Activated T-cell treated with anti-CD3 and anti-CD28 coated beads for 24 hours (primary cell): ENCODE measurements at places on chromosomes 1 and 21.

GRCh38 chr1:43488165-43488564 lies 34.4 kb upstream of the HYI start:
- no peak for DNase-seq

GRCh38 chr1:5961601-5962000 lies 30.6 kb downstream of the NPHP4 start:
- no peak for DNase-seq

DNA sequence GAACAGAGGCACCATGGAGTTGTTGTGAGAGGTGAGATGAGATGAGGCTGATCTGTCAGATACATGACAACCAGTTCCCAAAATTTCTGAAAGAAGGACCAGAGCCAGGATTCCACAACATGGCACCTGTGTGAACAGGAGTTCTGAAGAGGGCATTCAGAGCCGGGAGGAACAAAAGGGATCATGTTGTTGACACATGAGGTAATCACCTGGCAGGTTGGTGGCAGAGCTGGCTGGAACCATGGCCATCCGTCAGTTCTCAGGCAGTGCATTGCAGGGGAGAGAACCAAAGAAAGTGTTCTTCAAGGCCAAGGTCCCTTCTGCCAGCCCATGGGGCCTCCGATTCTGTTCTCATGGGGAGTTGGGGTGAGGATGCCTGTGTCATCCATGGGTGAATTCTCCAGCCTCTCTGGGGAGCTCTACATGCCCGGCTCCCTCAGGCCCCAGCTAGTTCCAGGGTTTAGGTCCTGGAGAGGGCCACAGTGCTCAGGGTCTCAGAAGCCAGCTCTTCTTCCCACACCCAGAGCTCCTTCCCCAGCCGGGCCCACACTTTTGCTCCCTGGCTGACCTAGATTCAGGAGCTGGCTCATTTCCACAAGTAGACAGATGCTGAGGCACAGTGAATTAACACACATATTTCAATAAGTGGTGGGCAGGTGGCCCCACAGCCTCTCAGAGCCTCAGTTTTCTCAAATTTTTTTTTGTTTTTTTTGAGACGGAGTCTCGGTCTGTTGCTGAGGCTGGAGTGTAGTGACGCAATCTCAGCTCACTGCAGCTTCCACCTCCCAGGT lies 49.1 kb upstream of the CTPS1 start:
- no peak for DNase-seq

DNA sequence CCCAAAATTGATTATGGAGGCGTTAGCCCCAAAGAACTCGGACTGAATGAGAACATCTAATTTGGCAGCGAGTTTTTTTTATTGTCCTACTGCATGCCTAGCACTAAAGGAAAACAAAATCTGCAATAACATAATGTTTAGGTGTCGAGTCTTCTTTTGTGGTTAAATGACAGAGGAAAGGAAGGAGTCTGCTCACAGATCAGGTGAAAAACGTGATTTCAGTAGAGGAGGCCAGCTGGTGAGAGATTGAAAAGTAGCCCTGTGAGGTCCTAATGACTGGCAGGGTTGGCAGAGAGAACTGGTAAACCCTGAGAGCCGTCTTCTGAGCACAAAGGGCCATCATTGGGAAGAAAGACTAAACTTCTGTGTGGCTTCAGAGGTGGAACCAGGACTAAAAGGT lies 24.2 kb downstream of the WDTC1 start:
- DNase-seq, result no peak

DNA sequence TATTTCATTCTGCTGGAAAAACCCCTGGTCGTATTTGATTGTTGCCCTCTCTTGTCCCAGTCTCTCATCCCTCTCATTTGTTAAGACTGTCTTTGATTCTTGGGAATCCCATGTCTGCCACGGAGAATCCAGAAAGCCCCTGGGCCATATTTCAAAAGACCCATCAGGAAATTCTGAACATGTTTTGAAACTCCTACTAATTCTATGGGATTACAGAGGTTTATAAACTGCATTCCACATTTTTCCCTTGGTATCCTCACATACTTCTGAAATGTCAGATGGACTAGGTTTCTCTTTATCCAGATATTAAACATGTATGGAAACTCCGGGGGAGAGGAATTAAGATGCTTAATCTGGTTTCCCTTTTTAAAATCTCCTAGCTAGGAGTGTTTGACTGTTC lies 80.0 kb downstream of the HUNK start:
- DNase-seq, result no peak

GRCh38 chr1:8342325-8342724 lies 24.4 kb downstream of the SLC45A1 start:
- no peak for DNase-seq

GRCh38 chr1:207084701-207085180 lies 3.9 kb upstream of the C4BPB start:
- peak; percentile 41 for DNase-seq

GRCh38 chr1:17196496-17197185 lies 8.3 kb upstream of the PADI1 start:
- DNase-seq, result no peak

DNA sequence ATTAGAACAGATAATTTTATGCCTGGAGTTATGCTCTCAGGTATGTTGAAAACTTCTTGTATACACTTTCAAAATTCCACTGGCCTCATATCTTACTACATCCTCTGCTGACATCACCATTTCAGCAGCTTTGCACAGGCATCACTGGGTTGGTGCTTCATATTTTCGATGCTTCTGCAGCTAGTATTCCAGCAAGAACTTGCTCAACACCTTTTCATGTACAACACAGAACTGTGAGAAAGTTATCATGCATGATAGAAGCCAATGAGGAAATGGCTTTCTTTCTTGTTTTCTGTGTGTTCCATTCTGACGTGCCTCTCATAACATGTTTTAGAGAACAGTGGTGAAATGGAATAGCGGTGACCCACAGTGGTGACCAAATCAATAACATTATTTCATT lies 5.1 kb upstream of the GBP5 start:
- DNase-seq, result no peak

GRCh38 chr1:15020943-15021745 lies 132.4 kb upstream of the TMEM51 start:
- DNase-seq, result no peak

- DNase-seq, result no peak
These were observed 73.7 kb downstream of the URB2 start for GRCh38 chr1:229699613-229700267.

DNA sequence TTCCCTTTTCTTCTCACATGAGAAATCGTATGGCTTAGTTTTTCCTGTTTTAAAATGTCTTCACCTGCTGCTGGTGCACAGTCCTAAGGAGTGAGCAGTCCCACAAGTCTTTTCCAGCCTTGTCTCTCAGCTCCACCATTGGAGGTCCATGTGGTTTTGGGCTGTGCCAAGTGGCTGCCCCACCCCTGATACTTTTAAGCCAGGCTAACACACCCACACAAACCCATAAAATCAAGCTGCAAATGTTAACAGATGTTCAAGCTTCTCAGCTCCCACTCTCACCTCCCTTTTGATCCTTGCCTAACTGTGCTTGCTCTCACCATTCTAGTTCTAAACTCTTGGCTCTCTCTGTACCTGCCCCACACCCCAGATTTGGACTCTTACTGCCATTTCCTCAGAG lies 74.5 kb upstream of the COL24A1 start:
- no peak for DNase-seq

DNA sequence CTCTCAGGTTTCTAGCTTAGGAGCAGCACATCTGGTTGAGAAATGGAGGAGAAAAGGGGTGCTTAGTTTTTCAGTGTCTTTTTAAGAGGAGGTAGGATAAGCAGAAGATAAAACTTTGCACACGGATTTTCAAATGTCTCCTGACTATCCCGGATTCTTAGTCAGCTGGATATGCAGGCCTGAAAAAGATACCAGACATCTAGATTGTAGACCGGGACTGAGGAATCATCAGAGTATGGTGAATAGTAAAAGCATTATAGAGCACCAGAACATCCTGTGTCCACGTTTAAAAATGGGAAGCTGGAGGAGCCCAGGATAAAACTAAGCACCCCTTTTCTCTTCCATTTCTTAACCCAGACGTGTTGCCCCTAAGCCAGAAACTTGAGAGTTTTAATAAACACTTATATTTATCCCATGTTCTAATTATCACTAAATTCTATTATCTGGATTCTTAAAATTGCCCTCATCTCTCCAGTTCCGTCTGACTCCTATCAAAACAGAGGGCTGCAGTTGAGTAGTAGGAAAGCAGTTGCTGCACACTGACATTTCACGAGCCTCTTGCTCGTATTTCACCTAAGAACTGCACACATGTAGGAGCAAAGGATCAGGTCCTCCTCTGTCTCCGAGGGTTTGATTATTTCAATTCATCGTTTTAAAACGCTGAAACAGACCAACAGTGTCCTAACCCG lies 609 bp downstream of the PIGK start:
- no peak for DNase-seq

DNA sequence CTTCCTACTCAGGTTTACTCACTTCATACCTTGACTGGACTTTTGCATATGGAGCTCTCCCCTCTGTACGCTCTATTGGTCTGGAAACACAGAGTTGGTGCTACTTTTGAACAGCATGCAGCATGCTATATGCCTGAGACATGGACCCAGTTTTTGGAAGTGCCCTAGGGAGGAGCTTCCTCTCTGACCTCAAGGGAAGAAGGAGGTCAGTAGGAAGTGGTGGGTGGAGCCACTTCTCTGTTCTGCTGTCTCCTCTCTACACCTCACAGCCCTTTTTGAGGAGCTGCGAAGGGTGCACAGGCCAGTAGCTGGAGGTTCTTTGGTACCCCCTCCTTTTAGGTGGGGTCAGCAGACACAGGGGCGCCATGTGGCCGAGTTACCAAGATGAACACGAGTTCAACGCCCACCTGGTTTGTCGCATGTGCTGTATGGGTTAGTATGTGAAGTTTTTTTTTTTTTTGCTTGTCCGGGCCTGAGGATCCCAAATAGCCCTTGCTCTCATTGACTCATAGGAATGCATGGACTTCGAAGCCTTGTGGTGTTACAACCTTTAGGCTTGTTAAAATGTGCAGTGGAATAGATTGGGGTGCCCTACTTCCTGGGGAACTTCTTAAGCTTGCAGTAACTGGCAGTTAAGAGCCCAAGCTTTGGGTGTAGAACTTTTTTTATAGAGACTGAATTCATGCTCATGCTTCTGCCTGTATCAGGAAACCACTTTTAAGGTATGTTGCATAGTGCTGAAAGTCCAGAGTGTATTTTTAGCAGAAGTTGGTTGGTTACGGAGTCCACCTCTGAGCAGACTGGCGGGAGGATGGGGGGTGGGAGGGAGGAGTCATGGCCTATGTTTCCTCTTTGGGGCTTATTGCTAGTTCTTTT lies 10.7 kb downstream of the MACF1 start:
- peak; percentile 21 for DNase-seq

- DNase-seq, result no peak
These were observed 205.4 kb downstream of the NFIA start for GRCh38 chr1:61287734-61288133.
